ENCODE measurements at places on chromosomes 6 and 20.

DNA sequence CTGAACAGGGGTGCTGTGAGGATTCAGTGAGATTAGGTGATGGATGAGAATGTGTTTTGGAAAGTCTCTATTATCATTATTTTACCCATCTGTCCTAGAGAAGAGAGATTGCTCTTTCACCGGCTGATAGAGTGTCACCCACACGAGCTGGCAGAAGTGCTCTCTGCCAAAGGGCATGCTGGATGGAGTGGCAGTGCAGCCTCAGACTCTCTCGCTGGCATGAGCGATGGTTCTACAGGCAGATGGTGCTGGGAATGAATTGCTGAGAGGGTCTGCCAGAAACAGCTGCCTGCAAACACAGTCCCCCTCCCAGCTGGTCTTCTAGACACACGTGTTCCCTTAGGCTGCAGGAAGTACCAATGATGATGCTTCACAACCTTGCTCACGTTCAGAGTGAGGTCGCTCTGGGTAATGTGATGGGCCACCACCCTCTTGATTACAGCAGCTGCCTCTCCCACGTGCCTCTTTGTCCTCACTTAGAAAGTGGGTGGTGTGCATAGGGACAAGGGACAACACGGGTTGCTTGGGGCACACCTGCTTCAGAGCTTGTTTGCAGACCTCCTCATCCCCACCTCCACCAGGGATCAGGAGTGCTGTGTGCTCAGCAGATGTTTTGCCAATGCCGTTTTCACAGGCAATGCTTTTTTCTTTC lies 84.7 kb downstream of the FOXA2 start:
- DNase-seq: peak; percentile 97

DNA sequence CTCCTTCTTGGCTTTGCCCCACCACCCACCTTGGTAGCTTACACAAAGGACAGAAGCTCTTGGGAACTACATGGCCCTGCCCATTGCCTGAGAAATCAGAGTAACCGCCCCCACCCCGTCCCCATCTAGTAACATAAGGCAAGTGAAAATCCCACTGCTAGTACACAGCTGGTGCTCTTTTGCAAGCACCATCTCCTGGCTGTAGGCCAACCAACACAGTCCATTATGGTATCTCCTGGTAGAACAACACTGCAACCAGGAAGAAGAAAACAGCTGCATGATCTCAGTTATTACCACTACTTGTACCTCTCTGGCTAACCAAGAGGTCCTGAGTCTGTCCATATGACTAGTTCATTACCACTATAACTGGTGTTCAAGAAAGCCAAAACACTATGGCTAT lies 841.1 kb upstream of the MANEA start:
- no peak for DNase-seq

DNA sequence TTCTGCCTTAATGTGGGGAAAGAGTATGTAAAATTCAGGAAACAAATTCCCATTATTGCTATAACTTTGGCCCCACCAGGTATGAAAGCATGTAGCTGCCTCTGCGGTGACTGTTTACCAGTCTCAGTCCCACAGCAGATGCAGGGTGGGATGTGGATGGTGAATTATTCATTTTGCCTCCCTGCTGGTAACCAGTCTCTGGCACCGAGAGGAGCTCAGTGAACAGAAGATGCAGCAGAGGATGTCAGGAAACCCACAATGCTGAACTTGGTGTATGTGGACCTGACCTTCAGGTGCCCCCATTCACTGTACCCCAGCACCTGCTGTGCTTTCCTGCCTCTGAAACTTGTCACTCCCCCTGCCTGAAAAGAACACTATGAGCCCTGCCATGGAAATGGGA lies 8.8 kb upstream of the METTL24 start:
- DNase-seq: no peak

DNA sequence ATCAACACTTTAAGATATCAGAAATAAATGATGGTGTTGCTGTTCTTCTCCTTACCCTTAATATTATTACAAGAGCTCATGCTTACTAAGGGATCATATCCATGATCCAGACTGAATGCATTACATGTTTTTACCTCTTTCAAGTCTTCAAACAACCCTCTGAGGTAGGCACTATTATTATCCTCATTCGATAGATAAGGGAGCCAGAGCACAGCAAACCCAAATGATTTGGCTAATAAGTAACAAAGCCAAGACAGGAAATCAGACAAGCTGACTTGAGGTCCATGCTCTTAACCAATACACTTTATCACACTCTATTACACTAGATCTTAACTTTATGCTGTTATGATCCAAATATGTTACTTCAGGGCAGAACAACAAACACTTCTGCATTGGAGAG lies 145.9 kb downstream of the RALGAPA2 start:
- DNase-seq: no peak

- DNase-seq: no peak
Measured at GRCh38 chr6:38803129-38803528, 88.0 kb downstream of the DNAH8 start.

DNA sequence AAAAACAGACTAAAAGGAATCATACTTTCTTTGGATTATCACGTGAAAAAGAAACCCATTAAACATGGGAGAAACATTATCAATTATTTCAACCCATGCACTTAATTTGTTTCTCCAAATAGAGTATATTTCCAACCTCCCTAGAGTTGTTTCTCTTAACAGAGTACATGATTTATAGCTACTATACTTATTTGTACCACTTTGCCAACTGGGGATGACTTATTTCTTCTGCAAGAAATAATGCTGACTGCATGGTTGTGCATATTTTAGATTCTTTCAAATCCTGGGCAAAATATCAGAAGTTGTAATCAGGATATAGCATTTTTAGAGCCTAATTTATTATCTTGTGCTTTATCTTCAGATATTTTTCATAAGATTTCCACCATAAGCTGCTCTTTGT lies 629.1 kb upstream of the EYS start:
- DNase-seq: no peak

DNA sequence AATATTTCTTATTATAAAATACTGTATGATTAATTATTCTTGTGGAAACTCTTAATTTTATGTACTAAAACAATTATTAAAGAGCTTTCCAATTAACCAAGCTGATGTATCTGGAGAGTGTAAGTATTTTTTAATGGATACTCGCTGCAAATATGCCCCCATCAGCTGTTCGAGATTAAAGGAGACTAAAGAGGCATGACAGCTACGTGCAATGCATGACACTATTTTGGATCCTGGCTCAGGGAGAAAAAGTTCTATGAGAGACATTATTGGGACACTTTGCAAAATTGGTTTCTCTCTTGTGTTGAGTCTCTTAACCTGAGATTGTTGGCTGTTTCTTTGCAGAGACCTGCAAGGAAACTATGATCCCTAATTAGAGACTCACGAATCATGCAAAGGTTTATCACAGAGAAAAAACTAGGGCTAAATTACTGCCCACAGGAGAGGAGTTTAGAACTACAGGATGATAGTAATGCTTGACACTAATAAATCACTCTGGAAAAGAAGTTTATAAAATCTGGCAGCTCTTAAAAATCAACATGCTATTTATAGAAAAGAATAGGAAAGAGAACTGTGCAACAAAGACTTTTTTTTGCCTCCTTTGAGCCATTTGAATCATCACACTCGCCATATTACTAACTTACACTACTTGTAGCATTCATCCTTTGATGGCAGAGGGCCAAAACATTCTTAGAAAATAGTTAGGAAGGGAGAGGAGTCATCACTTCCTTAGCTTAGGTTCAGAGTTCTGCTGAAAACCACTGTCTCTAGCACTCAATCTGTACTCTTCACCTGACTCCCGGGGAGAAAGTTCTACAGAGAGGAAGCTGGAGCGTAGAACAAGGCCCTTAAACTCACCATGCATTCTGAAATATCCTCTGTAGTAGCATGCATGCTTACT lies 25.3 kb downstream of the NRN1 start:
- no peak for DNase-seq

DNA sequence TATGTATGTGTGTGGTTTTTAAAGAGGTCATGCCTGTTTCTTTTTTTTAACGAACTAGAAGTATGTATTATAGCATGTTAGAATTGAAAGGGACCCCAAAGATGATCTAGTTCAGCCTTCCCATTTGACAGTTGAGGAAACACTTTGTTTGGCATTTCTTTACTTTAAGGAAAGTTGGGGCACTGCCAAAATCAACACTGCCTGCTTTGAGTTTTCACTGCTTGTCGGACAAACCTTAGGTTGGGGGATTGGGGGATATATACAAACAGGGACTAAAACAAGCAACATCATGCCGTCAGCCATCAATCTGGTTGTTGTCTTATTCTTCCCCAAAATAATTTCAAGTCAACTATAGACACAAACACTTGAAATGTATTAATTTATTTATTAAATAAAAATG lies 14.1 kb upstream of the CALHM6 start:
- no peak for DNase-seq

- DNase-seq: no peak
Measured at GRCh38 chr20:50425076-50425475, 85.1 kb upstream of the PTPN1 start.

DNA sequence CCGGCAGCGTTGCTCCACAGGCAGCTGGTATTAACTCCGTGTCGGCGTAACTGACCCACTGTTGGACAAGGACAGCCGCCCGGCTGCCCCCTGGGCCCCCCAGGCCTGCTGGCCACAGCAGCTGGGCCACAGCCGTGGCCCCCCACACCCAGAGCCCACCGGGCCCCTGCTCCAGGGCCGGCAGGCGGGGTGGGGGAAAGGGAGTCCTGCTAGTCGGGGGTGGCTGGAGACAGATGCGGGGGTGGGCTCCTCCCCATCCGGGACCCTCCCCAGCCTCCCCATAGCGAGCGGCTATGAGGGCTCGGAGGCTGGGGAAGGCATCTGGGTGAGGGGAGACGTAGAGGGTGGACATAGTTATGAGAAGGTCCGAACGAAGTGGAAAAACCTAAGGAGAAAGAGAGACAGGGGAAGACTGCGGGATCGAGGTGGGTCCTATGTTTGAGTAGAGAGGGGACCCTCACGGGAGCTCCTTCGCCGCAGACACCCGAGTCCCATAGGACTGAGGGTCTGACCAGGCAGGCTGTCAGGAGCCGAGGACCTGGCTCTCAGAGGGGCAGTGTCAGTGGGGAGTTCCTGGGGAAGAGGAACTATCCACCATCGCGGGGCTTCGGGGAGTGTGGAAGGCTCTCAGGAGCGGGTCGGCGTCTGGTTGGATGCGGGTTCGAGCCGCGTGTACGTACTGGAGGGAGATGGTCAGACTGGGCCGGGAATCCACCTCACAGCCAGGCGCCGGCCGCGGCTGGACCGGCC lies 511 bp downstream of the VARS1 start:
- no peak for DNase-seq

- DNase-seq: no peak
Measured at GRCh38 chr20:10786678-10787077, 112.9 kb upstream of the JAG1 start.

GRCh38 chr6:132830334-132830751 lies 16.0 kb downstream of the RPS12 start:
- no peak for DNase-seq

DNA sequence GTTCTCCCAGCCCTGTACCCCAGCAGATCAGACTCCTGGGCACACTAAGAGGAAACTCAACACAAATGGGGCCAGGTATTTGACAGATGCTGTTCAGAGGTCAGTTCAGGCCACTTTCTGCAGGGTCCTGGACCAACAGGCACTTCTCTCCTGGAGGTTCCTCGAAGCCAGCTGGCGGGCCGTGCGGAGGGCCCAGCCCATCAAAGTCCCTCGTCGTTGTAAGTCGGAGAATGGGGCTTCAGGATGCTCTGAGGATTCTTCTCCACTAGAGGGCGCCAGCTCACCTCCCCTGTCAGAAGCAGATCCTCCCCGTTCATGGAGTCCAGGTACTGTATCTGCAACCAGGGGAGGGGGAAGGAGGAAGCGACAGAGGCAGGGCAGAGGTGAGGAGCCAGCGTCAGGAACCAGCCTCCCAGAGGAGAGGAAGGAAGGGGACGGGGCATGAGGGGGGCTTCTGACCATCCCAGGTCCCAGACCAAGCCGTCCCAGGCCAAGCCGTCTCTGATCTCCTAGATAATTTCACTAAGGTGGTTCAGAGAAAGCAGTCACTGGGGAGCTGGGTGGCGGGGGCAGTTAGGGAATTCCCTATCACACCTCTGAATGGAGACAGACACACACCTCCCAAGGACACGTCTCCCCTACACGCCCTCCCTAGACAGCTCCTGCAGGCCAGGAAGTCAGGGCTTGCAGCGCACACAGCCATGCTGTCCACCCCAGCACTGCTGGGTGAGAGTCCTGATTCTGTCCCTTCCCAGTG lies 11.7 kb upstream of the FAM83C start:
- DNase-seq: peak; percentile 80

DNA sequence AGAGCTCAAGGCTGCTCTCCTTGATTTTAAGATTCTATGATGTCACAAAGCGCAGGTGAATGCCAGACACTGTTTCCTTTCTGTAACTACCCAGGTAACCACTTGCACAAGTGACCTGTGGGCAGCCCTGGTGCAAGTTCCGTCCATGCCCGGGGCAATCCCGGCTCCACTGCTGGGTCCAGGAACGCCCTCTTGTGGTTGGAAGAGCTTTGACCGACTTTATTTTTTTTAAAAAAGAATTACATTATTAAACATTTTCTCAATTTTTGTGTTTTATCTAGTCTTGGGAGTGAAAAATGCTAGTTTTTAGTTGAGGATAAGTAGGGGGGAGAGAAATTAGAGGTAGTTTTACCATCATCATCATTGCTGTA lies 695.2 kb downstream of the QKI start:
- DNase-seq: no peak

DNA sequence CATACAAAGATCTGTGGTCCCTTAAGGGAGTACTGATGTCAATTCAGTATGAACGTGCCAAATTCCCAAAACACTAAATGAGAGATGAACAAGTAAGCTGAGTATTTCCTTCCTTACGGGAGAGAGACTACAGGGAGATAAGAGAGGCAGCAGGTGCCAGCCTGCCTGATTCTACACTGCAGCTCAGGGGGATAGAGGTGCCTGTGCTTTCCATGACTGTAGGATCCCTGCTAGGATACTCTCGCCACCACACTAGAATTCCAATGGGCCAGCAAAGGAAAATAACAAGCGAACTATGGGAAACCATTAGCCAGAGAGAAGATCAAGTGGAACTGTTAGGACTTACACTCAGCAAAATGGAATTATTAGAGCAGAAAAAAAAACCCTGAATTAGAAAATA lies 198.5 kb upstream of the BTBD3 start:
- DNase-seq: no peak

DNA sequence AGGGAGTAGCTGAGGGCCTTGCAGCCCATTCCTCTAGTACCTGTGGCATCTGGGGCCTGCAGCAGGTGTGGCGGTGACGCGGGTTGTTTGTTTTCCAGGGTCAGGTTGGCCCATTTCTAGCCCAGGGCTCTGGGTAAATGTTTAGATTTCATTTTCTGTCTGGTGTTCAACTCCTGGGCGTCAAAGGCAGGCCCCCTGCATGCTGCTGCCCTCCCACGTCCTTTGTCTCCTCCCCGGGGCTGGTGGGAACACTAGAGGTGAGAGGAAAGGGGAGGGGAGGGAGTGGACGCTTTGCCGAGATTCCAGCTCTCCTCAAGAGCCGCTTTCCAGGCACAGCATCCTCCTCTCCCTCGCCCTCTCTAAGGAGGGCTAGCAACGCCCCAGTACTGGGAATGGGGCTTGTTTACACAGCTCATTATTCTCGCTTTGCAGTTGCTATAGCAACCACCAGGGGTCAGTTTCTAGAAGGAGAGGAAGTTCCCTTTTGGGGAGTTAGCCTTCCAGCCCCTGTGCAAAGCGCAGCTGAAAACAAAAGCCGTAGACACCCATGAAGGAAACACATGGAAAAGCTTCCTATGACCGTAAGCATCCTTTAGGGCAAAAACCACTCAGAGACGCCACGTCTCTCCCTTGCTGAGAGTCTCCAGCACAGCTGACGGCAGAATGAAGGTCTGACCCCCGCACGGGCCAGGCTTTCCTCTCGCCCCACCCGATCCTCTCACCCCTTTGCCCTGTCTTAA lies 170.6 kb downstream of the LY86 start:
- DNase-seq: no peak

- DNase-seq: no peak
Measured at GRCh38 chr20:57476084-57476526, 48.8 kb downstream of the CTCFL start.

GRCh38 chr20:38406476-38406875 lies 28.7 kb downstream of the SNHG17 start:
- no peak for DNase-seq

Data from NCI-H510A (cell line).